A549 treated with CORT108297 at 1 μM for 4 hours (cell line): ENCODE measurements at places on chromosomes 2 and 18. TPM values are rescaled to one million over a fixed set of nuclear protein-coding genes. Genes with fewer than 3 reads are reported as not detected.

INHBB gene
- 11.9 to 20.8 TPM (median 16.5 TPM) in 5 replicates for total RNA-seq

IL18RAP gene
- total RNA-seq = 0.11 TPM in 1 of 5 replicates, not detected in the others

CPO gene
- total RNA-seq = 0.09 to 0.15 TPM (median 0.12 TPM) in 3 of 5 replicates, not detected in the others

SFTPB gene
- total RNA-seq = 0.10 to 0.24 TPM (median 0.13 TPM) in 5 replicates

SERPINB7 gene
- 1.5 to 2.7 TPM (median 2.3 TPM) in 5 replicates for total RNA-seq

INPP5D gene
- 0.29 to 0.60 TPM (median 0.45 TPM) in 5 replicates for total RNA-seq

RAB3GAP1 gene
- total RNA-seq = 24.0 to 30.6 TPM (median 26.5 TPM) in 5 replicates

CAPN13 gene
- total RNA-seq = 0.03 to 0.15 TPM (median 0.05 TPM) in 4 of 5 replicates, not detected in the other

RSAD2 gene
- 0.17 to 0.89 TPM (median 0.25 TPM) in 5 replicates for total RNA-seq

RAX gene
- total RNA-seq = not detected in 5 replicates

C2orf78 gene
- total RNA-seq = not detected in 5 replicates

MROH2A gene
- 0.09 to 0.20 TPM (median 0.15 TPM) in 4 of 5 replicates, not detected in the other for total RNA-seq

OXER1 gene
- total RNA-seq = not detected in 5 replicates

ZBTB7C gene
- total RNA-seq = 0.02 to 0.20 TPM (median 0.07 TPM) in 5 replicates

KCNG2 gene
- not detected in 5 replicates for total RNA-seq

STARD6 gene
- total RNA-seq = 0.15 TPM in 1 of 5 replicates, not detected in the others

CAPN14 gene
- 0.02 to 0.07 TPM (median 0.03 TPM) in 4 of 5 replicates, not detected in the other for total RNA-seq

TAF4B gene
- total RNA-seq = 4.4 to 5.1 TPM (median 4.6 TPM) in 5 replicates

SERPINB13 gene
- not detected in 5 replicates for total RNA-seq

RALB gene
- 61.4 to 89.7 TPM (median 69.2 TPM) in 5 replicates for total RNA-seq

EPHA4 gene
- total RNA-seq = 0.49 to 1.1 TPM (median 0.72 TPM) in 5 replicates

EML6 gene
- 1.0 to 2.1 TPM (median 1.6 TPM) in 5 replicates for total RNA-seq

MYCN gene
- 0.03 TPM in 1 of 5 replicates, not detected in the others for total RNA-seq

SLC19A3 gene
- 2.4 to 3.5 TPM (median 2.6 TPM) in 5 replicates for total RNA-seq

MLPH gene
- total RNA-seq = 251 to 312 TPM (median 290 TPM) in 5 replicates

IL1F10 gene
- not detected in 5 replicates for total RNA-seq

SLC16A14 gene
- total RNA-seq = 0.58 to 1.3 TPM (median 1.2 TPM) in 5 replicates

NTSR2 gene
- total RNA-seq = 0.07 to 0.13 TPM in 2 of 5 replicates, not detected in the others

DIPK1C gene
- 0.02 TPM in 1 of 5 replicates, not detected in the others for total RNA-seq

MITD1 gene
- 24.0 to 35.8 TPM (median 26.7 TPM) in 5 replicates for total RNA-seq

PCARE gene
- total RNA-seq = not detected in 5 replicates

LIMS3 gene
- not detected in 5 replicates for total RNA-seq

ECEL1 gene
- 0.12 to 0.27 TPM (median 0.14 TPM) in 5 replicates for total RNA-seq

MYL12A gene
- total RNA-seq = 276 to 338 TPM (median 313 TPM) in 5 replicates

IL36G gene
- total RNA-seq = not detected in 5 replicates

DNAH6 gene
- total RNA-seq = 0.01 to 0.19 TPM (median 0.12 TPM) in 5 replicates

CRYGC gene
- total RNA-seq = not detected in 5 replicates

ZNF519 gene
- 1.3 to 2.2 TPM (median 1.7 TPM) in 5 replicates for total RNA-seq

LYG1 gene
- total RNA-seq = 0.82 to 2.2 TPM (median 1.4 TPM) in 5 replicates

MC5R gene
- total RNA-seq = 0.06 TPM in 1 of 5 replicates, not detected in the others

RAD51AP2 gene
- total RNA-seq = not detected in 5 replicates

PPP1R1C gene
- total RNA-seq = 1.6 to 2.2 TPM (median 1.8 TPM) in 5 replicates

UGT1A3 gene
- total RNA-seq = 0.07 to 0.17 TPM (median 0.13 TPM) in 3 of 5 replicates, not detected in the others

DSC1 gene
- total RNA-seq = not detected in 5 replicates
